ENCODE measurements at places on chromosomes 11 and 22.

DNA sequence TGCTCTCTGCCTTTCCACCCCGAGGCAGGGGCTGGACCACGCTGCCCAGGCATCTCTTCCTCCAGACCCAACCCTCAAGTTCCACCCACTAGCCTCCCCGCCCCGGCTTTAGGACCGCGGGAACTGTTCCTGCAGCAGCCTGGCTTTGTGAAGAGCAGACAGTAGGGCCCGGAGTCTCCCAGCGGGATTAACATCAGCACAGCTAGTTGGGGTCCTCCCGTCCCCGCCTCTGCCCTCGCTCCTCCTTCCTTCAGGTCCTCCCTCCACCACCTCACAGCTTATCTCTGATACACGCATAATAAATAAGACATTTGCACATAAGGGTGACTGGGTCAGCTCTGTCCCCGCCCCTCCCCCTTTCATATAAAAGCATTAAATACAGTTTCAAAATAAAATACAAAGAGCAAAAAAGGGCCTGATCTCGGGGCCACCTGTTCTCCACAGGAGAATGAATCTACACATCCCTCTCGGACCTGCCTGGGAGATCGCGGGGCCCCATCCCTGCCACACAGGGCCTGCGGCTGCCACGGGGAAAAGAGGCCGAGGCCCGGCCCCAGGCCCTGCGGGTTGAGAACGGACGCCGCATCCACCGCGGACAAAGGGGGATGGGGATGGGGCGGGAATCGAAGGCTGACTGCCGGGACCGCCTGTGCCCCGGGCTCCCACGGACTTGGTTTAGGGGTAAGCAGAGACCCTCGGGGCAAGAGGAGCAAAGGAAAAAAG is 6.5 kb downstream of the ZFTA start:
- DNase-seq, result no peak

DNA sequence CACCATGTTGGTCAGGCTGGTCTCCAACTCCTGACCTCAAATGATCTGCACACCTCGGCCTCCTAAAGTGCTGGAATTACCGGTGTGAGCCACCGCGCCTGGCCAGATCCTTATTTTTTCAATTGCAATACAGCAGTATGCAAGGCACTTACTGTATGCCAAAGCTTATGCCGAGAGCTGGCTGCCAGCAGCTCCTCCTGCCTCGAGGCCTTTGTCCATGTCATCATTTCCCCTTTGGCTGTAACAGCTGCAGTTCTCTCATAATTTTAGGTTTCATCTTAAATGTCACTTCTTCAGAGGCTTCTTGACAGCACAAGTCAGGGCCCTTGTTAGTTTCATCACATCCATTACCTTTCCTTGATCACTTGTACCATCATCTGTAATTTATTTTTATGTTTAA is 1.5 kb upstream of the SREBF2 start:
- DNase-seq, result no peak

- no peak for DNase-seq
These were observed 48.0 kb upstream of the PARVG start for GRCh38 chr22:44132724-44133123.

GRCh38 chr11:83641511-83641910 is 355.3 kb upstream of the CCDC90B start:
- no peak for DNase-seq

DNA sequence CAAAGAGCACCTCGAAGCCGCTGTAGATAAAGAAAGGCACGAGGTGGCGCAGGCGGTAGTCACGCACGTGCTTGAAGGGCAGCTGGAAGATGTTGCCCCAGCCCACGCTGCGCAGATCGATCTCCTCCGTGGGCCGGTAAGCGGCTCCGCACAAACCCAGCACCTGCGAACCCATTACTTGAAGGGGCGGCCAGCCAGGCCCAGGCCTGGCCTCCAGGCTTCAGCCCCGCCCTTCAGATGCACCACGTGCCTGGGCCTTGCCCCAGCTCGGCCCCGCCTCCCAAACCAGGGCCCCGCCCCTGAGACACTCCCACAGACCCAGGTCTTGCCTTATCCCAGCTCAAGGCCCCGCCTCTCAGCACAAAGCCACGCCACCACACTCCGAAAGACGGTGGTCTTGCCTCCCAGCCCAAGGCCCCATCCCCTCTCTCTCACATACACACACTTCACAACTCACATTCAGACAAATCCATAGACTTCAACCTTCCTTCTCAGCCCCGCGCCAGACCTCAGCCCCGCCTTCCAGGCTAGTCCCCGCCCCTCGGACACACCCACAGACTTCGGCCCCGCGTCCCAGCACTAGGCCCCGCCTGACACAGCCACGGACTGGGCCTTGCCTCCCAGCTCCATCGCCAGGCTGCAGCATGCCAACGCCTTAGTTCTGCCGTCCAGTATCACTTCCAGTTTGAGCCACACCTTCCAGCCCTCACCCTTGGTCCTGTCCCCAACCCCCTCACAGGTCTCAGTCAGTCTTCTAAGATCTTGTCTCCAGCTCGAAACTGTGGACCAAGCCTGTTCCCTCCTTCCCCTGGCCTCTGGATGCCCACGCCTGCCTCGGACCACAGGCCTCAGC is 7.0 kb downstream of the UNC93B1 start:
- no peak for DNase-seq

DNA sequence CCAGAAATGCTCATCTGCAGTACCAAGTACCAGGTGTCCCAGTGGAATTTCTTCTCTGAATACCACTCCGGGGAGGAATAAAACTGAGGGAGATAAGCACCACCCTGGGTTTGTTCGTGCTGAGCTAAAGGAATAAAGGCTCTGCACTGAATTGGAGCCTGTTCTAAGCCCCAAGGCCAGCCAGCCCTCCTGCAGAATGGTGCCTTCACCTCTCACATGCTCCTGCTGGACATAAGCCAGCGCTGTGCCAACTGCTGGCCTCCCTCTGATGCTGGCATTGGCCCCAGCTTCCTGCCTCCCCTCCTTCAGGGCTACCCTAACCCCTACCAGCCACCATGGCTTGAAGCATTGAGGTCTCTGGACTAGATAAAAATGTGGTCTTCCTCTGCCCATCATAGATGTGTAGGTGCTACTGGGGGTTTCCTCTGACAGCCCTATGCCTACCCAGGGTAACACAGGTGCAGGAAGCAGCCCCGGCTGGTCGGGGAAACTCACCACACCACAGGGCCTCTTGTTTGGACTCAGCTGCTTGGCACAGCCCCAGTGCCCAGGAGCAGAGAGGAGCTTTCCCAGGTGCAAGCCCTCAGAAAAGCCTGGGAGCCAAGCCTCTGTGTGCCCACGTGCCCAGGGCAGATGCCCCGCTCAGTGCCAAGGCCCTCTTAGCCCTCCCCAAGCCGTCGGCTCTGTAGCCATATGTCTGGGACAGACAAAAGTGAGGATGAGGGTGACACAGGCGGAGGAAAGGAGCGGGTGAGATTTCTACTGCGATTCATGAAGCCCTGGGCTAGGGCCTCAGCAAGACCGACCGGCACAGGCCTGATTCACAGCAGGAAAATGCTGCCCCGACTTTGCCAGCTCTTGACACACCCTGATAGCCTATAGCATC is 34.1 kb upstream of the JAM3 start:
- no peak for DNase-seq

GRCh38 chr11:7449211-7449840 is 36.0 kb upstream of the OLFML1 start:
- DNase-seq, result no peak

- DNase-seq, result no peak
These were observed 67.2 kb downstream of the PRCP start for GRCh38 chr11:82832983-82833382.

DNA sequence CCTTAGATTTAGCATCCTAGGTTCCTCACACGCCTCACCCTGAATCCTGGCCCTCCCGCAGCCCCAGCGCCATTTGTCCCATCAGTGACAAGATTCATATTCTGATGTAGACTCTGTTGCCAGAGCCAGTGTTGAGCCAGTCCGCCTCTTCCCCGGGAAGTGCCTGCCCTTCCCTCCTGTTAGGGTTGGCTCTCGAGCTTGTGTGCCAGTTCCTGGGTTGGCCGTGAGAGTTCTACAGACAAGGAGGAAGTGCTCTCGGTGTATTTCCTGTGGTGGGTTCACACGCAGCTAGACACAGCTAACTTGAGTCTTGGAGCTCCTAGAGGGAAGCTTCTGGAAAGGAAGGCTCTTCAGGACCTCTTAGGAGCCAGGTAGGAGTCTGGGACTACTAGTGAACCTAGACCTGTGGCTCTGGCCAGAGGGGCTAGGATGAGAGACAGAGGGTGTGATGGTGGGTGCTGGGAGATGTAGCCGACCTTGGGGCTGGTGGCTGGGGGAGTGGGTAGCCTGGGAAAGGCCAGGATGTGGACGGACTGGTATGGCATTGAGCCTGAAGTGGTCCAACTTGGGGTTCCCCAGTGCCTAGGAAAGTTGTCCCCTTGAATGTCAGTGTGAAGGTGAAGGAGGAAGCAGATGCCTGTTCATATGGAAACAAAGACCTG is at the start of gene IL18BP:
IL18BP (plus strand) TSS at position 261 of the 662 bp plus-strand sequence. CDS start 1,076 bp downstream, outside the sequence.
- no peak for DNase-seq

DNA sequence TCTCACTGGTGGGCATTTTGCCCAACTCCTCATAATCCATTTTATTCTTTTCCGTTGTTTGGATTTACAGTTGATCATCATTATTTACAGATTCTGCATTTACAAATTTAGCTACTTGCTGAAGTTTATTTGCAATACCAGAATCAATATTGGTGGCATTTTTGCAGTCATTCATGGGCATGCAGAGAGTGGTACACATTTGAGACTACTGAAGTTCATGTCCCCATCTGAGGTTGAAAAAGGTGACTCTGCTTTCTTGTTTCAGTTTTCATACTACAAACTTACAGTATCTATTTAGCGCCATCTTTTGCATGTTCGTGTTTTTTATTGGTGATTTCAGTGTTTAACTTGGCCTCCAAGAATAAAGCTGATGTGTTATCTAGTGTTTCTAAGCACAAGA is 318.7 kb upstream of the CTSC start:
- DNase-seq, result no peak

- peak; percentile 41 for DNase-seq
These were observed 725 bp downstream of the KDM2A start for GRCh38 chr11:67119585-67120391.

- DNase-seq, result no peak
These were observed 1.6 kb downstream of the PKNOX2 start for GRCh38 chr11:125165843-125166763.

DNA sequence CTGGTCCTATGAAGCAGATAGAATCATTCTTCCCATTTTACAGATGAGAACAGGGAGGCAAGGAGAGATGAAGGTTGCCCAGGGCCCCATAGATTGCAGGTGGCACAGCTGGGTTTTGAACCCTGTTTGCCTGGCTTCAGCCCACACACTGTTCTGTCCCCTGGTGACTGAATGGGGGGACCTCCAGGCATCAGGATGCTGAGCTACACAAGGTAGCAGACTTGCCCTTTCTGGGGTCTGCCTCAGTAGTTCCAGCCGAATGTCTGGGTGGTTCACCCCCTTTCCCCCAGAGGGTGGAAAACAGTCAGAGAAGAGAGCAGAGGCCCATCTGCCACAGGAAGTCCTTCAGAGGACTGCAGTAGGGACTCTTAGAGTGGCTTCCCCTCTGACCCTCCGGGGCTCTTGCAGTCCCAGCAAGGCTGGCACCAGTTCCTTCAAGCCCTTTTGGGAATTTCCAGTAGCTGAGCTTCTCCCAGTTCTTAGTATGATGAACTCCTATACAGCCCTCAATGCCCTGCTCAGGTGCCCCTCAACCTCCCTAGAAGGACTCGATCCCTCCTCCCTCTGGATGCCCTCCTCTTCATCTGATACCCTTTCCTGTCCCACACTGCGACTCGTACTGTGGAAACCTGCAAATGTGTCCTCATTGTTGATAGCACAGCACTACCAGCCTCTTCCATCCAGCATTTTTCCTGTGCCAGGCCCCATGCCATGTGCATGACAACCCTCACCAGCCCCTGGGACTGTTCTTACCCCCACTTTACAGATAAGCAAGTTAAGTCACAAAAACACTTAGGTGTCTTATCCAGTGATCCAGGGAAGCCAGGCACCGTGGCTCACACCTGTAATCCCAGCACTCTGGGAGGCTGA is 82.8 kb downstream of the IGLL1 start:
- DNase-seq, result no peak

GRCh38 chr11:117759305-117759704 is 37.7 kb downstream of the DSCAML1 start:
- no peak for DNase-seq

- no peak for DNase-seq
These were observed 586 bp downstream of the TTLL1 start for GRCh38 chr22:43088627-43088983.

DNA sequence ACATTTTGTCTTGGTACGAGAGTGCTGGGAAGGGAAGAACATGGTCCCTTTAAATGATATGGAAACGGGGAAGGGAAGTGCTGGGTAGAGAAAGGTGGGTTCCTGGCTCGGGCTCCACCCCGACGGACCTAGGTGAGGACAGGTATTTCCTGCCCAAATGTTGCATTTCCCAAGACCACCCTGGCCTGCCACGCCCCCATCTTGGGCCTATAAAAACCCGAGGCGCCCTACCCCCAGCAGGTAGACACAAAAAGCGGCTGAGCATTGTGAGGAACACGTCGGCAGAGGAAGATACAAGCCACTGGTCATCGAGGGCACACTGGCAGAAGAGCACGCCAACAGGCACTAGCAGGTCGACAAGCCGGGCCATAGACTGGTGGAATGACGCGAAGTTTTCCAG is 99.4 kb downstream of the AASDHPPT start:
- no peak for DNase-seq

DNA sequence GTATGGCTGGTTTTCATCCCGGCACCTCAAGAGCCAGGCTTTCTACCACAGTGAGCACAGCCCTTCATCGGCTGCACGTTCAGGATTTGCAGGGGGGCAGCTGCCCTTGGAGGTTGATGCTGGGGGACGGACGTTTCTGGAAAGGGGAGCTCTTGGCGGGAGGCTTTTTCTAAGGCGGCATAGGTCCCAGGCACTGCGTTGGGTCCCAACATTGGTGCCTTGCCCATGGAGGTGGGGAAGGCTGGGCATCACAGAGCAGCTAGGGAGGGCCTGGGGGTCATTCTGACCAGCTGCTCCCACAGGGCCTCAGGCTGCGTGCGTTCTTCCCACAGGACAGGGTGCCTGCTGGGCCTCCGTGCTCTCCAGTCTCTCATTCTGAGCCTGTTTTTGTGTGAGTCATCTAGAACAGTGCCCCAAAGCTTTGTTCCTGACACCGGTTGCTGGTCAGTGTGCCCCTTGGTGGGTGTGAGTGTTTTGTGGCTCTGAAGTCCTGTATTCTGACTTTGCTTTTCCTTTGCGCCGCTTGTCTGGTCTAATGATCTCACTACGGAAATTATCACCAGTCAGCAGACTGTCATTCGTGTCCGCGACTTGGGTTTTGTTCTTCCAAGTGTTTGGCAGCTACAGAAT is 275.9 kb downstream of the TBC1D22A start:
- DNase-seq, result no peak

DNA sequence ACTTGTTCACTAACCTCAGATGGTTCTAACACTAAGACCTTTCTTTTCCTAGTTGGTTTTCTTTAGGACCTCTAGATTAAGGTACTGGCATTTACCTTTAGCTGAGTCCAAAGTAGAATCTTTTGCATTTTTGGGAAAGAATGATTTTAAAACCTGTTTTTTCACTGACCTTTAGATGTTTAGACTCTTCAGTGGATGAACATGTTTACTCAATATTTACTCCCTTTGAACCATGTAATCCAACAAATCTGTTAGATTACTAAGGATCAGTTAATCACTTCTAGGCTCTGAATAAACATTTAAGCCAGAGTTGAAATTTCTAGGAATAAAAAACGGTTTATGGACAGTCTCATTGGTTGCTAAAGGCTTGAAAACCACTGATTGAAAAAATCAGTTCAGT is 6.2 kb downstream of the TMEM135 start:
- DNase-seq, result no peak

GRCh38 chr22:32882774-32883530 is 81.4 kb downstream of the TIMP3 start:
- DNase-seq, result no peak

- no peak for DNase-seq
These were observed 18.2 kb downstream of the KCNJ1 start for GRCh38 chr11:128848815-128849455.
